ENCODE measurements at places on chromosomes 7 and 10.

DNA sequence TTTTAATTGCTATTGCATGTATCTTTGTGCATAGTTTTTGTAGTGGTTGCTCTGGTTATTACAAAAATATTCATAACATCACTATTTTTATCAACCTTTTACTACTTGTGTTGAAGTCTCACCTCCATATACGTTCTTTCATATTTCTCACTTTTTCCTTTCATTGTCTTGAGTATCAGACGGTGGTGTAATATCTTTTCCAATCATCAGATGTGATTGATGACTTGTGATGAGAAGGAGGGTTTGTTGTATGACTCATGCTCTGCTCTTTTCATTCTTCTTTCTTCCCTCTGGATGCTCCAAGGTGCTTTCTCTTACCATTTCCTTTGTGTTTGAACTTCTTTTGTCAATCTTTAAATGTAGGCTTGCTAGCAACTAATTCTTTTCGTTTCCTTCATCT lies 310.2 kb downstream of the TNS3 start:
- DNase-seq: no peak

DNA sequence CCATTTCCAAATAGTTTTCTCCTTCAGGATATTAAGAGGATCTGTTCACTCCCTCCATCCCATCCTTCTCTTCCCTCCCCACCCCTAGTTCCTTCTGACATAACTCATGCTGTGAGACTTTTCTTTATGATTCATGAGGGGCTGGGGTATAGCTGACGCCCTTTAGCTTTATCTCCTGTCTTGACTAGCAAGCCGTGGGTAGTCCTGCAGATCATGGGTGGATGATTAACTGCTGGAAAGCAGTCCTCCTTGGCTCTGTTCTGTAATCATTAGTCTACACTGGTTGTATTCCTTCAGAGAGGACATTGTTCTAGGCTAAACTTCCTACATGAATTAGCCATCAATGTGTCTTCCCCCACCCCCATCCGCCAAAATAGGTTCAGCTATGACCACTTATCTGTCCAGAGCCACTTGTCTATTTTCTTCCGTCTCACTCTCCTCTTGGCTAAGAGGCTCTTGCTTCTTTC lies 135.4 kb downstream of the LRRC4 start:
- no peak for DNase-seq

DNA sequence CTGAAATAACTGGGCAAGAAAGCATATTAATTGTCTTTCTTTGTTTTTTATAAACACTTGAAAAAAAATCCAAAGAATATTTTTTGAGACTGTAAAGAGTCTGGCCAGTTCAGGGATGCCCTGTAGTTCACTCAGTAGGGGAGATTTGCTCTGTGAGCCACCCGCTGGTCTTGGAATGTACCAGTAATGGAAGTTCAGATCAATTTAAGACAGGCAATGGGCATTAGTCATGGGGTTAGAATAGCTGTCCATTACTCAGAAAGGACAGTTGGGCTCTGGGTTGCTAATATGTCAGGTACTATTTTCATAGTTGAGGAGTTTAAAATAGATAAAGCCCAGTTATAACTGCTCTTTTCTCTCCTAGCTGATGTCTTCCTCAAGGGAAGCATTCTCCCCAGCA lies 38.7 kb downstream of the A1CF start:
- no peak for DNase-seq

DNA sequence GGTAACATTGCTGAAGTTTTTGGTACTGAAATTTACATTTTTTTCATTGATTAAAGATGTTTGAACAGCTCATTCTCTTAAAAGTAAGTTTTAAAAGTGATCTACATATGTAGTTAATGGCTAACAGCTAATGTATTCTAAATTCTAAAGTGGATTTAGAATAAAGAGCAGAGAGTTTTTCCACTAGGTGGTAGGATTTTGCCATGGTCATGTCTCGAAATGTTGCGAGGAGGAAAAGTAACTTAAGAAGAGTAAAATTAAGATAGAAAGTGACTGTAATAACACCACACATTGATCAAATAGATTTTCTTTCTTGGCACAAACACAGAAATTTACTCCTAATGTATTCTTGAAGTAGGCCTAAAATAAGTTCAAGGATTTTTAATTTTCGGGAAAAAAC lies 19.8 kb downstream of the LSMEM1 start:
- no peak for DNase-seq

- no peak for DNase-seq
Observed at GRCh38 chr10:65491799-65492198, 1434.0 kb upstream of the LRRTM3 start.

GRCh38 chr7:15836041-15836440 lies 149.6 kb upstream of the MEOX2 start:
- no peak for DNase-seq

- DNase-seq: no peak
Observed at GRCh38 chr10:36391405-36391804, 734.0 kb upstream of the ANKRD30A start.

All from stimulated activated CD8-positive, alpha-beta memory T cell treated with anti-CD3 and anti-CD28 coated beads, Interleukin-15, amount 100 ng/mL, for 48 hours (primary cell).